ENCODE measurements at places on chromosomes 16 and 17. TPM values are rescaled to one million over a fixed set of nuclear protein-coding genes. Genes with fewer than 3 reads are reported as not detected.

The SOCS7 gene
- 13.7 TPM for total RNA-seq

The HOXB5 gene
- not detected for total RNA-seq

The ABCA9 gene
- 0.03 TPM for total RNA-seq

DNA sequence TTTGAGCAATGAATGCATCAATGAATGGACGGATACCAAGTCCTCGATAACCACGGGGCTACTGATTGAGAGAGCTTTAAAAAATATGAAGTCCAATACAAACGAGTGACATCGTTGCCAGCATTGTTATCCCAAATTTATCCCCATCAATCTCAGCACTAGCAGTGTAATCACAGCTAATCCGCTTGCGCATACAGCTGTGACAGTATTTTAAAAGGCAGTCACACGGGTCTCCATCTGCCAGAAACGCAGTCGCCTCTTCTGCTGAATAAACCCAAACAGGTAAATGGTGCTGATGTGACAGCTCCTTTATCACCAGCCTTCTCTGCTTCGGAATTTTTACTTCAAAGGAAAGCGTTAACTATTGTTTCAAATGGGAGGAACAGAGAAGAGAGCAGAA lies 311.1 kb downstream of the XYLT1 start:
- H3K4me1 ChIP-seq = no peaks in the 10 kb centered on the region
- no peaks in the 10 kb centered on the region for H3K27me3 ChIP-seq
- no peak for DNase-seq
- H3K4me3 ChIP-seq = no peak overlapping the region

DNA sequence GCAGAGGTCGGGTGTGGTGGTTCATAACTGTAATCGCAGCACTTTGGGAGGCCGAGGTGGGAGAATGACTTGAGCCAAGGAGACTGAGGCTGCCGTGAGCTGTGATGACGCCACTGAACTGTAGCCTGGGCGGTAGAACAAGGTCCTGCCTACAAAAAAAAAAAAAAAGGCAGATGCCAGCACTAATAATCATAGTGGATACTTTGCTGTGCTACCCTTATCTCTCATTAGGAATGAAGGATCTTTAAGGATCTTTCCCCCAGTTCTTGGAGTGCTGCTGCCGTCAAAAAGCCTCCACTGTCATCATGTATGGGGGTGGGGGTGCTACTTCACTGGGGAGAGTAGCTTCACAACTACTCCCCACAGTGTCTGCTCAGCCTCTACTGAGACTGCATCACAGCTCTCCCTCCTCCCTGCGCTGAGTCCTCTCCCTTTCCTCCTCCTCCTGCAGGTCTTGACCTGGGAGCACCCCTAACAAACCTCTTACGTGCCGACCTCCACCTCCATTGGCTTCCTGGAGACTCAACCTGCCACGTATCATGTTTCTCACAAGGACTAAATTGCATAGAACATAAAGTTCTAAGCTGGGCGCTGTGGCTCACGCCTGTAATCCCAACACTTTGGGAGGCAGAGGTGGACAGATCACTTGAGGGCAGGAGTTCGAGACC lies 24.4 kb upstream of the ST6GALNAC1 start:
- no peaks in the 10 kb centered on the region for H3K27me3 ChIP-seq
- H3K4me1 ChIP-seq = peaks cover 25% of the 10 kb centered on the region
- no peak overlapping the region for H3K4me3 ChIP-seq
- no peaks in the 10 kb centered on the region for H3K36me3 ChIP-seq

GRCh38 chr16:75806487-75806886 lies 80.2 kb upstream of the CPHXL start:
- H3K4me1 ChIP-seq = no peaks in the 10 kb centered on the region
- no peak overlapping the region for H3K4me3 ChIP-seq
- DNase-seq = no peak

DNA sequence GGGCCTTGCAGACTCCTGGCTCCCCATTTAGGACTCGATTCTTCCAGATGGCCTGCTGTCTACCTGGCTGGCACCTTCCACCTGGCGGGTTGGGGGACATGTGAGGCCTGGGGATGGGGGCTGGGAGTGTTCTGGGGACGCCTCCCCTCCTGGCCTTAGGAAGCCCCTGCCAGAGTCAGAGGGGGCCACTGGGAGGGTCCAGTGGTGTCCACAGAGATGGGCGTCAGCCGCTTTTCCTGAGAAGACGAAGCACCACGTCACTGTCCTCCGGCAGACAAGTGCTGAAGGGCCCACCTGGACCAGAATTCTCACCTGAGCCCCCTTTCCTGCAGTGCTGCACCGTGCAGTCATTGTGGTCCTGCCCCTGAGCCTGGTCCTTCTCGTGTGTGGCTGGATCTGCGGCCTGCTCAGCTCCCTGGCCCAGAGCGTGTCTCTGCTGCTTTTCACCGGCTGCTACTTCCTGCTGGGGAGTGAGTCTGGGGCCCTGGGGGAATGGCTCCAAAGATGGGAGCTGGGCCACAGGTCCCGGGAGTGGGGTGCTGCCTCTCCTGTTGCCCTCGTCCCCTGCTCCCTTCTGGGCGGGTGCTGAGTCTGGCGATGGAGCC lies 2.9 kb downstream of the TMEM235 start:
- peaks cover 28% of the 10 kb centered on the region for H3K27me3 ChIP-seq
- DNase-seq = no peak
- peaks cover 12% of the 10 kb centered on the region for H3K4me1 ChIP-seq
- no peak overlapping the region for H3K27ac ChIP-seq

DNA sequence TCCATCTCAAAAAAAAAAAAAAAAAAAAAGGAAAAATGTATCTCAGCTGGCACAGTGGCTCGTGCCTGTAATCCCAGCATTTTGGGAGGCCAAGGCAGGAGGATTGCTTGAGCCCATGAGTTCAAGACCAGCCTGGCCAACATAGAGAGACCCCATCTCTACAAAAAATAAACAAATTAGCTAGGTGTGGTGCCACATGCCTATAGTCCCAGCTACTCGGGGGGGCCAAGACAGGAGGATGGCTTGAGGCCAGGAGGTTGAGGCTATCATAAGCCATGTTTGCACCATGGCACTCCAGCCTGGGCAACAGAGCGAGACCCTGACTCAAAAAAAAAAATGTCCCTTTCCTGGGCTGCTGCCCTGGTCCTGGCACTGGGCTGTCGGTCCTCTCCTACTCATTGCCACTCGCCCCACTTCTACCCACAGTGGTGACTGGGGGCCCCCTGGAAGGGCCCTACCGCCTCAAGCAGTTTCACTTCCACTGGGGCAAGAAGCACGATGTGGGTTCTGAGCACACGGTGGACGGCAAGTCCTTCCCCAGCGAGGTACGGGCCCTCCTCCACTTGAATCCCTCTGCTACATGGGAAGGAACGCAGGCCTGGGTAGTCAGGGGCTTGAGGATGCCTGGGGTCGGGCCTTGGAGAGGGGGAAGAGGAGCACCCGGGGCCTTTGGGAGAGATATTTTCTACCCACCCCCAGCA lies 6.1 kb downstream of the CA7 start:
- H3K27me3 ChIP-seq = peaks cover 19% of the 10 kb centered on the region
- no peaks in the 10 kb centered on the region for H3K36me3 ChIP-seq
- no peaks in the 10 kb centered on the region for H3K4me1 ChIP-seq
- DNase-seq = no peak

DNA sequence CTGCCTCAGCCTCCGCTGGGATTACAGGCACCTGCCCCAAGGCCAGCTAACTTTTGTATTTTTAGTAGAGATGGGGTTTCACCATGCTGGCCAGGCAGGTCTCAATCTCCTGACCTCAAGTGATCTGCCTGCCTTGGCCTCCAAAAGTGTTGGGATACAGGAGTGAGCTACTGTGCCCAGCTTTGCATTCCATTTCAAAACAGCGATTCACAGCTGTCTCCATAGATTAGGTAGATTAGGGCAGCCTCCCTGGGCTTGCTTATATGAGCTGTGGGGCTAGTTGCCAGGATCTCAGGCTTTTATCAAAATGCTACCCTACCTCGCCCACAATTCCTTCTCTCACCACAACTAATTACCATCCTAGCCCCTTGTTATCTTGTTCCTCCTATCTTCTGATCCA lies 176.4 kb upstream of the ZKSCAN2 start:
- no peak overlapping the region for H3K27ac ChIP-seq
- no peaks in the 10 kb centered on the region for H3K4me1 ChIP-seq
- no peak for DNase-seq
- no peaks in the 10 kb centered on the region for H3K36me3 ChIP-seq

GRCh38 chr16:23667355-23667659 lies 11.4 kb upstream of the PLK1 start:
- H3K4me3 ChIP-seq = no peak overlapping the region
- no peaks in the 10 kb centered on the region for H3K27me3 ChIP-seq
- peaks cover 77% of the 10 kb centered on the region for H3K36me3 ChIP-seq

GRCh38 chr16:5605404-5605803 lies 507.8 kb upstream of the EEF2KMT start:
- no peaks in the 10 kb centered on the region for H3K27me3 ChIP-seq
- H3K27ac ChIP-seq = no peak overlapping the region
- no peak overlapping the region for H3K4me3 ChIP-seq
- H3K36me3 ChIP-seq = no peaks in the 10 kb centered on the region
- H3K4me1 ChIP-seq = no peaks in the 10 kb centered on the region

DNA sequence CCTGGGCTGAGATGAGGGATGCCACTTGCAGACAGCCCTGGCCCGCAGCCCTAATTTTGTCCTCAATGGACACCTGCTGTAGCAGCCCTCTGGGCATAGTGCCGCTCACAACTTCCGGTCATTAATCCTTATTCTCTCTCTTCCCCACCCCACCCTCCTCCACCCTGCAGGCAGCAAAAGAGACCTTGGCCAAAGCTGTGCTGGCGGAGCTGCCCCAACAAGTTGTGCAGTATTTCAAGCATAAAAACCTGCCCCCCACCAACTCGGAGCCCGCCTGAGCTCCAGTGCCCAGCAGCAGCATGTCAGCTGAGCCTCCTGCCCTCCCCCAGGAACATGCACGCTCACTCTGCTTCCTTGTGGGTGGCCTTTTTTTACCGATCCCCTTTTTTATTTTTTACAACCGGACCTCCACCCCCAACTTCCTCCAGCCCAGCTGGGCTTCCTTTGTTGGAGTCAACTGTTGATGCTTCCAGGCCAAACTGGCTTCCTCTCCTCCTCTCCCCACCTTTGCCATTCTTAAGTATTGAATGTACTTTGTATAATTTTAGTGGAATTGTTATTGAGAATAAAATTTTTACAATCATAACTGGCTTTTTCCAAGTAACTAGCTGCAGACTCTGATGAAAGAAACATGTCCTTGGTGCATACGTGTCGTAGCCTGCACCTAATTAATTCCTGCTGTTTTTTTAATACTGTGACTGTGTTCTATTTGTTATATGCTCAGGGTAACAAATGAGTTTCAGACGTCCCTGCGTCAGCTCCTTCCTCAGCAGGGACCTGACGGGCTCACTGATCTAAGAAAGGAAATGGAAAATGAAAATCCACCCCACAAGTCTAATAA lies 38.2 kb downstream of the PSME3IP1 start:
- H3K27ac ChIP-seq = no peak overlapping the region
- DNase-seq = no peak
- H3K4me3 ChIP-seq = no peak overlapping the region
- peaks cover 9% of the 10 kb centered on the region for H3K36me3 ChIP-seq
- peaks cover 24% of the 10 kb centered on the region for H3K4me1 ChIP-seq
- H3K27me3 ChIP-seq = no peaks in the 10 kb centered on the region

- H3K36me3 ChIP-seq = no peaks in the 10 kb centered on the region
- H3K27ac ChIP-seq = no peak overlapping the region
- DNase-seq = no peak
- peaks cover 22% of the 10 kb centered on the region for H3K4me1 ChIP-seq
Measured at GRCh38 chr17:7285679-7286078, 4.2 kb downstream of the SLC2A4 start.

DNA sequence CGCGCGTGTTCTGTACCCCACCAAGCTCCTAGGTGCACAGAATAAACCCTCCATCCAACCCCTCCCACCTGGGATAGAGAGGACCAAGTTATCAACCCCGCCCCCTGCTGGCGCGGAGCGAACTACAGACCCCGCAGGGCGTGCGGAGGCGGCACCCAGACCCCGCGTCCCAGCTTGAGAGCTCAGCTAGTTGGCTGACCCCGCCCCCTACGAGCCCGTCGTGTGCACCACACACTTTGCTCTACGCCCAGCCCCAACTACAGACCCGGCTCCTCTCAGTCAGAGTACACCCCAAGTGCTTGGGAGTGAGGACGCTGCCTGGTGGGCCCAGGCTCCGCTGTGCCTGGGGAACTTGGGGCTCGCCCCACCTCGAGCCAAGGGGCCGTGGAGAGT lies 1.5 kb downstream of the GRIN2A start:
- H3K27me3 ChIP-seq = peaks cover 35% of the 10 kb centered on the region
- no peaks in the 10 kb centered on the region for H3K36me3 ChIP-seq
- H3K4me1 ChIP-seq = peaks cover 14% of the 10 kb centered on the region
- H3K4me3 ChIP-seq = no peak overlapping the region

- no peak overlapping the region for H3K27ac ChIP-seq
- no peaks in the 10 kb centered on the region for H3K36me3 ChIP-seq
- peaks cover 7% of the 10 kb centered on the region for H3K4me1 ChIP-seq
- H3K27me3 ChIP-seq = no peaks in the 10 kb centered on the region
- H3K4me3 ChIP-seq = no peak overlapping the region
- DNase-seq = no peak
Measured at GRCh38 chr17:44155488-44155887, 13.8 kb downstream of the HROB start.

- H3K27ac ChIP-seq = no peak overlapping the region
- DNase-seq = no peak
- no peaks in the 10 kb centered on the region for H3K27me3 ChIP-seq
- no peaks in the 10 kb centered on the region for H3K4me1 ChIP-seq
Measured at GRCh38 chr16:19963301-19963700, 78.7 kb upstream of the GPRC5B start.

DNA sequence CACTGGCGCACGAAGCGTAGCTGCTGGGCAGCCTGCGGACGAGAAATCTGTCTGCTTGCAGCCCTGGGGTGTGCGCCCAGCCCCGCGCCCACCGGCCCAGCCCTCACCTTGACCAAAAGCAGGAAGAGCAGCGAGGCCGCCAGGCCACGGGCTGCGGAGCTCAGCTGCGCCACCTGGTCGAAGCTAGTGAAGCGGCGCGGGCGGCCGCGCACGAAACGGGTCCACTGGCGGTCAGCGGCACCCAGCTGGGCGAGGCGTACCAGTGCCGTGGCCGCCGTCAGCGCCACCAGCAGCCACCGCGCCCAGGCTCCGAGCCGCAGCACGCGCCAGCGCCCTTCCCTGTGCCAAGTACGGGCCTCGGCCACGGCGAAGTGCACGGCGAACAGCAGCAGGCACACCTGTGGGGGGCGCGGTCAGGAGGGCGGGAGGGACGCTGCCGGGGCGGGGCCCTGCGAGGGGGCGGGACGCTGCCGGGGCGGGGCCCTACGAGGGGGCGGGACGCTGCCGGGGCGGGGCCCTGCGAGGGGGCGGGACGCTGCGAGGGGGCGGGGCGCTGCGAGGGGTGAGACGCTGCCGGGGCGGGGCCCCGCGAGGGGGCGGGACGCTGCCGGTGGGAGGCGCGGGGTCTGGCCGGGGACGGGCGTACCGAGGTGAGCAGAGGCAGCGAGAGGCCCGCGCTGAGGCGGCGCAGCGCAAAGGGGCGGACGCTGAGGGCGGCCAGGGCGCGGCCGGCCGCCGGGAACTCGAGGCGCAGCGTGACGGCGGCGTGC lies 43.2 kb downstream of the TSC2 start:
- H3K27me3 ChIP-seq = no peaks in the 10 kb centered on the region
- H3K36me3 ChIP-seq = peaks cover 59% of the 10 kb centered on the region
- DNase-seq = no peak
- H3K4me1 ChIP-seq = no peaks in the 10 kb centered on the region
- H3K27ac ChIP-seq = no peak overlapping the region

All from CD4-positive, alpha-beta T cell (primary cell).